Tibial artery (tissue), 4 donors: ENCODE measurements at places on chromosomes 11 and 22.

DNA sequence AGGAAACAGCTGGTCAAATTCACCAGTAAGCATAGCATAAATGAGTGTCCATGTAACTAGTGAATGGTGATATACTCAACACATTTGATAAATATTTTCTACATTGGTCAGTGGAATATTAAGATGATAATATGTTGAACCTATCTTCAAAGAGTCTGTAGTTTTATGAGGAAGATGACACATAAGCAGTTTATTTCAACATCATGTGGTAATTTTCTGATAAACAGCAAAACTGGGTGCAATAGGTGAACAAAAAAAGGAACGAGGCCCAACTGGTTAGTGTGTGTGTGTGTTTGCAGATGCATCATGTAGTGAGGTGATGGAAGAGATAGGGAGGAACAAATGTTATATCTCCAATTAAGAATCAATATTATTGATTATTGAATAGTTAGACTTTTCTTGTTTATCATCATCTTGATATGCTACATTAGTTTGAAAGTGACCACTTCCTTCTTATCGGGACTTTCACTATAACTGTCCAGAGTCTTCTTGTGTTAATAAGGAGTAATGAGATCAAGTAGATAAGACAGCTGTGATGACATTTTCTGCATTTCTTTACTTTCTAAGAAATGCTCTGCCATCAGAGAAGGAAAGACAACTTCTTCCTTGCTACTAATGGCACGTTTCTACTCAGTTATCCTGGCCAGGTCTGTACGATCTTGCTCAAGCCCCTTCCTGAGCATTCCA, 270.7 kb downstream of the ETS1 start:
- no peak for DNase-seq

DNA sequence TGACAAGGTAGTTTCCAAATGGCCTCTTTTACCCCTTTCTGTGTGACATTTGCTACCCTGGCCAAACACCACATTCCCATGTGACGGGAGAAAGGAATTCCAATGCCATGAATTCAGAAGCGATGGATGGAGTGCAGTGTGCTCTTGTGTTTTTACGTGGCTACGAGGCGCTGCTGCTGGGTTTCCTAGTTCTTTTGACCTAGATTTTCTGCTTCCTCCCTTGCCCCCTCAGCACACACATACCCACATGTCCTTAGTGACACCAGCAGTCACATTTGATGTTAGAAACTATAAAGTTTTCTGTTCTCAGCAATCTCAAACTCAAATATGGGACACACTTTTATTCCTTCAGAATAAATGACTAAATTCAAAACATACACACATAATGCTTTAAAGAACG, 7.8 kb upstream of the TMA7B start:
- no peak for DNase-seq

- no peak for DNase-seq
These were observed 368.9 kb downstream of the DDX10 start for GRCh38 chr11:109033627-109034338.

GRCh38 chr11:3016861-3017260, 24.7 kb upstream of the NAP1L4 start:
- no peak for DNase-seq

GRCh38 chr22:40251106-40251505, 73.4 kb downstream of the TNRC6B start:
- DNase-seq: no peak

DNA sequence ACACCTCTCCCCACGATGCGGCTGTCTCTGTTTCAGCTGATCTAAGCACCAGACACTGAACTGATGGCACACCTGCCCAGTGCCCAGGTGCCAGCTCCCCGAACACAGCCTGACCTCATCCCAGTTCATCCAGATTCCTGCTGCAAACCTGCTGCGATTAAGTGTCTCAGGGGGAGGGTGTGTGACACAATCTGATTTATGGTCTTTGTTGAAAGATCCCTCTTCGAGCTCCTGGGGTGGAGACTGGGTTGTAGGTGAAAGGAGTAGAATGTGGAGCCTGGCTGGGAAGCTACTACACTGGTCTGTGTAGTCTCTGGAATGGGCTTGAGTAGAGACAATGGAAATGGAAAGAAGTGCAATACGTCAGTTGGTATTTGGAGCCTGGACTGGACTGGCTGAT, 390.3 kb downstream of the SHANK2 start:
- DNase-seq: no peak

GRCh38 chr11:131762346-131763110, 392.1 kb downstream of the NTM start:
- DNase-seq: no peak

GRCh38 chr22:45878051-45878781, 98.7 kb downstream of the WNT7B start:
- peak; percentile 6 for DNase-seq

DNA sequence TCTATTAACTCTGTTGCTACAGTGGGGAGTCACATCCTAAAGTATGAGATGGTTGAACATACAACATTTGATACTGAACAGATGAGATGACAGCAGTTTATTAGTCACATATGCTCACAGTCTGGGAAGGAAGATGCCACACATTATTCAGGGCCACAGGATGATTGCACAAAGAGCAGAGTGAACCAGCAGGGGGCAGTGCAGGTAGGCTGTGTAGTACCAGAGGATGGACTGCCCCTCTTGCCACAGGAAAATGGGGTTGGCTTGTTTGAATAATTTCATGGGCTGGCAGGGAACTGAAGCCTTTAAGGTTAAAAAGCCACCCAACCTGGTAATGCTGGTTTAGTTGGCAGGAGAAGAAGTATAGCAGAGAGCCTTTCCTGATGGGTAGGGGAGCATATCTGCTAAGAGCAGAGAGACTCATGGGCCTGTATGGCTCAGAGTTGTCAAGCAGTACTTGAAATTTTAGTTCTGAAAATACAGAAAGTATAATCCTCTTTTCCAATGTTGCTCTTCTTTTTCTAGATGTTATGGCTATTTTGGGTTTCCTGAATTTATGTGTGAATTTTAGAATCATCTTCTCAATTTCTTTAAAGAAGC, 180.4 kb upstream of the B3GAT1 start:
- no peak for DNase-seq

DNA sequence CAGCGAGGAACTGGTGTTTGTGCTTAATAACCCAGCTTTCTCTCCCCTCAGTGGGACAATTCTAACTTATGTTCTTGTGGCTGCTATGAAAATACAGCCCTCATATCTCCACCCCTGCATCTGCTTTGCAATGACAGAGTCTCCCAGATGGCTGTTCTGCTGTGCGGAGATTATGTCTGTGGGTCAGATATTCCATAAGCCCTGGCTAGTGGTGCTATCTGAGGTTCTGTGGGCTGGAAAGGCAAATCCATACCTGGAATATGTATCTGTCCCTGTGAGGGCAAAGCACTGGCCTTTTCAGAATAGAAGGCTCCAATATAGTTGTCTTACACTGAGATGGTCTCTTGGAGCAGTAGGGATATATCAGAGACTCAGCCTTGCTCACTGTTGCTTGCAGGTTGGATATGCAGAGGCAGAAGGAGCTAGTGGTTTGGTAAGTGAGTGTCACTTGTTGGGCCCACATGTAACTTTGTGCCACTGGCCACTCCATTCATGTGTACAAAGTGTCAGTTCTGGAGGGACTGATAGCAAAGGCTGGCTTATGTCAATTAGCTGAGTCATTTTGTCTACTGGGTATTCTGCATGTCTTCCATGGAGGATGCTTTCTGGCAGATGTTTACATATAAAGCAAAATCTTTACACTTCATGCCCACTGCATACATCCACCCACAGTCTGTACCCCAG, 246.6 kb downstream of the FAM76B start:
- no peak for DNase-seq

DNA sequence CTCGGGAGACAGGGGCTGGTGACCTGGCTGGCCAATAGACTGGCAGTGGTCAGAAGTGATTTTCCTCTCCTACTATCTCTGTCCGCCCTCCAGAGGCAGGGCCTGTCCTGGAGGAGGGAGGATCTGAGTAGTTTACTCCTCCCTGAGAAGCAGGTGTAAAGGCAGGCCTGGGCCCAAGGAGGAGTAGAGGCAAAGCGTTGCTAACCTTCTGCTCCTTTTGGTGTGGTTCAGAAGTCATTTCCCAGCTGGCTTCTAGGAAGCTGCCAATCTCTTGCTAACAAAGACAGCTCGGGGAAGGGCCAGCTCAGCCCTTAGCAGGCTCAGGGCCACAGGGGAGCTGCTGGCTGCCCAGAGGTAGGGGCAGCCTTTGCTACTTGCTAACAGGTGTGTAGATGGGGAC, 151.1 kb upstream of the NECTIN1 start:
- DNase-seq: no peak

DNA sequence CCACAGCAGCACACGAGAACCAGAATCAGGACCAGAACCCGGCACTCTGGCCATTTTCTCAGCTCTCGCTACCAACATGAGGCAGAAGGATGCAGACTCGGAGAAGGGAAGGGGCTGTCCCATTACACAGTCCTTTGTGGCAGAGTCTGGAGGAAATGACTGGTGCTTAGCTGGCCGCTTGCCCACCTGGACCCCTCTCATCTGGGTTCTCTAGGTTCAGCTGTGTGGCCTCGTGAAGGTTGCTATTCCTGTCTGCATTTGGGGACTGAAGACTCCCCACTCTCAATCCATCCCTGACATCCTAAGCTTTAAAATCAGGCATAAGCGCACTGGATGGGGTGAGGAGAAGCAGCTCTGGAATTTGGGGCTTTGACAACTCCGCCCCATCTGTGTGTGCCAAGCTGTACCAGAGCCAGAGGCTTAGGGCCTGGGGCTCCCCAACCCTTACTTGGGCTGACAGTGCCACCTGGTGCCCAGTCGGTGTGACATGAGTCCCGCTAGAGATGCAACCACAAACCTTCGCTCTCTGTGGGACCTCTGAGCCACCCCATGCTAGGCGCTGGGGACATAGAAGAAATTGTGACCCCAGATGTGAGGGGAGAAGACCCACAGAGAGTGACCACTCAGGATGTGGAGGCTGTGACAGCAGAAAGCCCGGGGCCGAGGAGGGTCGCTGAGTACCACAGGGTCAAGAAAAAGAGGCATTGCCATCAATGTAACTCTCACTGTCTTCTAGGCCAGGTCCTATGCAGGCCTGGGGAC, 35.8 kb upstream of the FCHSD2 start:
- DNase-seq: peak; percentile 85

- peak; percentile 16 for DNase-seq
These were observed 7.1 kb upstream of the PYGM start for GRCh38 chr11:64766881-64767280.

- DNase-seq: no peak
These were observed 61.9 kb upstream of the PARVG start for GRCh38 chr22:44118645-44119315.

DNA sequence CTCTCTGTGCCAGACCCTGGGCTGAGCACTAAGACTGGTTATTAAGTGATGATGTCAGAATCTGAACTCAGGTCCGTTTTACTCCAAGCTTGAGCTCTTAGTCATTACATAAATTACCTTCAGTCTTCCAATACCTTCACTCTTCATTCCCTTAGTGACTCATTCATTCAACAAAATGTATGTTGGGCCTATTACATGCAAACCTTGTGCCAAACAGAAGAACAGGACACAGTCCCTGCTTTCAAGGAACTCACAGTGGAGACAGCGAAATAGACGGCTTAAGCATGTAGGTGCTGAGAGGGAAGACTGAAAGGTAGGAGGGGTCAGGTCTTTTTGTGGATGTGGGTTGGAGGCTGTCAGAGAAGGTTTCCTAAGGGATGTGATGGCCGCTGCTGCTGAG, 3.3 kb downstream of the KCTD14 start:
- no peak for DNase-seq

GRCh38 chr11:134562196-134562595, 150.2 kb upstream of the B3GAT1 start:
- no peak for DNase-seq

- DNase-seq: peak; percentile 54
These were observed 4.9 kb downstream of the LMO1 start for GRCh38 chr11:8258784-8259183.

DNA sequence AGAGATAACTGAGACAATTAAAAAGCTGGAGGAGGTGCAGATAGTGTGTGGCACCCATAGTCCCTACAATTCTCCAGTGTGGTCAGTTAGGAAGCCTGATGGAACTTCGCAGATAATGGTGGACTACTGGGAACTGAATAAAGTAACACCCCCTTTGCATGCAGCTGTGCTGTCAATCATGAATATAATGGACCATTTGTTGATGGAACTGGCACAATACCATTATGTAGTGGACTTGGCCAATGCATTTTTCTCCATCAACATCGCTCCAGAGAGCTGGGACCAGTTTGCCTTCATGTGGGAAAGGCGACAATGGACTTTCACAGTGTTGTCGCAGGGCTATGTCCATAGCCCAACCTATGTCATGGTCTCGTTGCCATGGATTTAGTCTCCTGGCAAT, 324.2 kb downstream of the TMEM135 start:
- DNase-seq: no peak

- peak; percentile 41 for DNase-seq
These were observed 76.4 kb upstream of the PPARA start for GRCh38 chr22:46073683-46074504.

GRCh38 chr11:12066799-12067508, 43.4 kb upstream of the MICAL2 start:
- peak; percentile 71 for DNase-seq

- no peak for DNase-seq
These were observed at the start of gene SYT8 for GRCh38 chr11:1834779-1835670. Gene SYT8, plus strand, starts transcription at chr11:1834990. Its CDS starts 116 bp downstream, at chr11:1835106.

DNA sequence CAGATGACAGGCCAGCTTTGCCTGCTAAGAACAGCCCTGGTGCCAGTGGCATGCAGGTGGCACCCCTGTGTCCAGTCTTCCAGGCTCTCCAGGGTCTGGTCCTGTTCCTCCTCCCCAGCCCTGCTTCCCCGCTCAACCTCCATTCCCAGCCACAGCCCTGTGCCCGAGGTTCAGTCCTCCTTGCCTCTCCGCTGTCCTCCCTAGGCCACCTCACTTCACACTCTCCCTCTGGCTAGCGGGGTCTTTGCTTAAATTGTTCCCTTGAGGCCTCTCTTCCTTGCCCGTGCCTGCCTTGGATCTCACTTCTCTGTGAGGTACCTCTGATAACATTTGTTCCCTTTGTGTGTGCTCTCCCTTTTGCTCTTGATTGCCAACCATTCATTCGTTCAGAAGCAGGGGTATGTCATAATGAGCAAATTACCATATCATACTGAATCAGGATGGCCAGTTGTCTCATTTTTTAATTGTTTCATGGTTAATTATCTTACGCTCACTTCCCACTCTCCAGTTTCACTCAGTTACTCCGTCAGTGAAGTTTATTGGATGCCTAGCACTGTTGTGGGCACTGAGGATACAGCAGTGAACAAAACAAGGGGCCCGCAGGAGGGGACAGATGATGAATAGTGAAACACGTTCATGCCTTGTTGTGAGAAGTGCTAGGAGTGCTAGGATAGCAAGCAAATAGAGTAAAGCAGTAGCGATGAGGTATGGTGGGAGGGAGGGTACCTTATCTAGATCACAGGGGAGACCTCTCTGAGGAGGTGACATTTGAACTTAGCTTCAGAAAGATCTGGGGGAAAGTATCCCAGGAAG, 7.4 kb downstream of the BMAL1 start:
- DNase-seq: no peak

GRCh38 chr11:12473381-12473780, 96.0 kb downstream of the PARVA start:
- no peak for DNase-seq

GRCh38 chr22:26708256-26709009, 51.0 kb downstream of the MIAT start:
- no peak for DNase-seq
